Stimulated activated effector memory CD8-positive, alpha-beta T cell treated with anti-CD3 and anti-CD28 coated beads, Interleukin-12 subunit alpha, Interleukin-12 subunit beta, amount 100 ng/mL, for 72 hours (primary cell): ENCODE measurements at places on chromosomes 6 and 20.

- no peak for DNase-seq
Observed at GRCh38 chr6:27868311-27868710, 43.9 kb downstream of the OR2B2 start.

- no peak for DNase-seq
Observed at GRCh38 chr6:142376800-142377496, 75.1 kb downstream of the ADGRG6 start.

DNA sequence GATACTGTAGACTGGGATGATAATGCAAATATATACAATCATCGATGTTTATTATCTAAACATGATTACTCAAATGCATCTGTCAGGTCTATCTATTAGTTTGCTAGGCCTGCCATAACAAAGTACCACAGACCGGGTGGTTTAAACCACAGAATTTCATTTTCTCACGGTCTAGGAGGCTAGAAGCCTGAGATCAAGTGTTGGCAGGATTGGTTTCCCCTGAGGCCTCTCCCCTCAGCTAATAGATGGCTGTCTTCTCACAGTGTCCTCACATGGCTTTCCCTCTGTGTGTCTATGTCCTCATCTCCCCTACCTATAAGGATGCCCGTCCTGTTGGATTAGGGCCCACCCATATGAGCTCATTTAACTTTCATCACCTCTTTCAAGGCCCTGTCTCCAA is 512.6 kb upstream of the SLC35B3 start:
- no peak for DNase-seq

DNA sequence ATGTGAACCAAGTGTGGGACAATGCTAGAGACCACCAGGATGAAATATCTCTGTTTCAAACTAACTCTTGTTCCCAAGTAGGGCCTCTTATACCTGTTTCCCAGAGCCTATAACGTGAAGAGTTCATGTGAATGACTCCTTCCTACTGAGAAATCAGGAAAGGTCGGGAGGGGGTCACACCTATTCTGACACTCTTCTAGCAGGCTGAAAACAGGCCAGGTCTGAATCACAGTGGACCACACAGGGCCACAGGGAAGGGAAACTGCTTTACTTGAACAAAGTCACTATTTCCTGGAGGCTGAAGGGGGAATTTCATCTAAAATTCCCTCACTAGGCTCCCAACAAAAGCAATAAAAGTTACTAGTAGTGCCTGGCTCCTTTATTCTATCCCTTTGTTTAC is 88.4 kb upstream of the BMP2 start:
- no peak for DNase-seq

GRCh38 chr6:41352396-41352795 is 17.0 kb downstream of the NCR2 start:
- no peak for DNase-seq

GRCh38 chr20:47905628-47906347 is 120.5 kb upstream of the SULF2 start:
- no peak for DNase-seq

GRCh38 chr6:47034421-47034820 is 7.7 kb downstream of the ADGRF1 start:
- DNase-seq: no peak

DNA sequence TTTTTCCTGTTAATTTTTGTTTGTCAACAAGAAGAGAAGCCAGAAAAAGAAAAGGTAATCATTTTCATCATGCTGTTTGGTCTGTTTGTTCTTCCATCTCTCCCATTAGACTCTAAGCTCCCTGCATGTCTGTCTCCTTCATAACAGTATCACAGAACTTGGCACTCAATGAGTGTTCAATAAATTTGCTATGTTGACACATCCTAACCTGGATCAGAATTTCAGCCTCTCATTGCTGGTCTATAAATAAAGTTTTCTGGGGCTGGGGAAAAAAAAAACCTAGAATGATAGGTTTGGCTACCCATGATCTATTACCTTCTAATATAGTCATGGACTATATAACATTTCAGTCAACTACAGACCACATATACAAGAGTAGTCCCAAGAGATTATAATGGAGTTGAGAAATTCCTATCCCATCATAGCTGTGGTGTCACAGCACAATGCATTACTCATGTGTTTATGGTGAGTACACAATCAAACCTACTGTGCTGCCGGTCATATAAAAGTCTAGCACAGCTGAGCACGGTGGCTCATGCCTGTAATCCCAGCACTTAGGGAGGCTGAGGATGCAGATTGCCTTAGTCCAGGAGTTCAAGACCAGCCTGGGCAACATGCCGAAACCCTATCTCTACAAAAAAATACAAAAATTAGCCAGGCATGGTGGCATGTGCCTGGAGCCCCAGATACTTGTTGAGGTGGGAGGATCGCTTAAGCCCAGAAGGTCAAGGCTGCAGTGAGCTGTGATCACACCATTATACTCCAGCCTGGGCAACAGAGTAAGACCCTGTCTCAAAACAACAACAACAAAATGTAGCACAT is 5.9 kb downstream of the NUDT3 start:
- DNase-seq: no peak

DNA sequence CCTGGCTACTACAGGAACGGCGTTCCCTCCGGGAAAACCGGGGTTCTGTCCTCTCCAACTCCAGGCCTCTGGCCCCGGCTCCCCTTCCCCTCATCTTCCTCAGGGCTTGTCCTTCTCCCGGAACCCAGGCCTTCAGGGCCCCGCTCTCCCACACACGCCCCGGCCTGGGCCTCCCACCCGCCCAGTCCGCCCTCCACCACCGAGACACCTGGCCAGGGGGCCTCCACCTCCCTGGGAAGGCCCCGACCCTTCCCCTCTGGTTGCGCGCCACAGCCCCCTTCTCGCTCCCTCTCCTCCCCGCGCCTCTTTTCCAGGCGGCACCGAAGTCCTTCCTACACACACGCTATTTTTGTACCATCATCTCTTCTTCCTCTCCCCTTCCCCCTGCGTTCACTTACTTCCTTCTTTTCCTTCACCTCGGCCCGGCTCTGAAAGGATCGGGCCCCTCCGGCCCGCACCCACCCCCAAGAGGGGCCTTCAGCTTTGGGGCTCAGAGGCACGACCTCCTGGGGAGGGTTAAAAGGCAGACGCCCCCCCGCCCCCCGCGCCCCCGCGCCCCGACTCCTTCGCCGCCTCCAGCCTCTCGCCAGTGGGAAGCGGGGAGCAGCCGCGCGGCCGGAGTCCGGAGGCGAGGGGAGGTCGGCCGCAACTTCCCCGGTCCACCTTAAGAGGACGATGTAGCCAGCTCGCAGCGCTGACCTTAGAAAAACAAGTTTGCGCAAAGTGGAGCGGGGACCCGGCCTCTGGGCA is 1.3 kb upstream of the SIRPA start:
- no peak for DNase-seq

DNA sequence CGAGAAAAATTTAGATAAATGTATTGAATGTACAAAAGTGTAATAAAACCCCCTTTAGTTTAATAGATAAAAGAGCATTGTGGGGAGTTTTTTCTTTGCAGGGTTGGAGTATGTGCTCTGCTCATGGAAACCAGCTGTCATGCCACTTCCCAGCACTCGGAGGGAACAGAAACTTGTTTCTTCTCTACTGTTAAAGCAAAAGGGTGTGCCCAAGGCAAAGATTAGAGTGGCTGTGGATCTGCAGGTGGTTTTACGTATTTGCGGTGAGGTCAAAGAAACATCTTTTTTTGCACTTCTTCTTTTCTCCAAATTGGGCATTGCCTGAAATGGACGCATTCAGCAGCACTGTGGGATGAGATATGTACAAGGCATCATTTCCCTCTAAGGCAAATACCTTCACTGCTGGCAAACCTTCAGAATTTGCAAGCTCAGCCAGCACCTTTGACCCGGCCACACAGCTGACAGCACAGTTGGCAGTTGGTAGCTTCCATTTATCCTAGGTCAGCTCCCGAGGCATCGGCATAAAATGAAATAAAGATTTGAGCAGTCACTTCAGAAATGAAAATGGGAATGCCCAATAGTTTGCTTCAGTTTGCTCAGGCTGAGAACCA is 178.4 kb upstream of the EYA4 start:
- no peak for DNase-seq

DNA sequence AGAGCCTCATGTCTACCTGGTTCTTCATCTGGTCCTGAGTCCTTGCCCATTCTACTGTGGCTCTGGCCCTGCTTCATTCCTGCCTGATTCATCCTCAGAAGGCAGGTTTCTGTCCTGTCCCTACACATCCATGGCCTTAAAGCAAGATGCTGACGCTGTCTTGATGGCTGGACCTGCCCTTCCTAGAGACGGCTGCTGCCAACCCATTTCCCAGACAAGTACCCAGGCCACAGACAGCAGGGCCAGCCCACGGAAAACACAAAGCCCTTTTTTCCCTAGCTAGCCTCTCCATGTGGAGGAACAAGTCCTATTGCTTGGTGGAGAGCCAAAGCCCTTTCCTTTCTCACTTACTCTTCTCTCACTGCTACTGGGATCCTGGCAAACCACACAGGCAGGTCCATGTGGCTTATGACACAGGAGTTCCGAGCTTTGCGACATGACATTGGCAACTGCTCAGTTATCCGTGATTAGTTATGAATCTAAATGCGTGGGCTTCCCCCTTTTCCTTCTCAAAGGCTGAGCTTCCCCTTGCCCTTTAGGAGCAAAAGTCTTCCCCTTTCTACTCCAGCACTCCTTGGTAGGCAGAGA is 72.9 kb downstream of the SLC22A3 start:
- no peak for DNase-seq

GRCh38 chr6:73691512-73691911 is 4.5 kb upstream of the CD109 start:
- DNase-seq: no peak

DNA sequence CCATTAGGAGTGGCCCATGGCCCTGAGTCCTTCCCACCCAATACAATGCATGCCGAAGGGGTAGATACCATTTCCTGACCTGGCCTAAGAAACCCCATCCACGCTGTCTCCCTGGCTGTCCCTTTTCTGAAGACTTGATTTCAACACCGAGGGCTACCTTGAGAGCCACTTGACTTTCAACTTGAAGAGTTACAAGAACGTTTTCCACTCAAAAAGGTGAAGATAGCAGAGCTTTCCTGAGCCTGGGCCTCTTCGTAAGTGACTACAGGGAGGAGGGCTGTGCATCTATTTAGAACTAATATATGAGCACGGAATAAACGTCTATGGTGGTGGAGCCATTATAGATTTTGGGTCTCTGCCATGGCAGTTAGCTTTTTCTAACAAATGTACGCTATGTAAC is 14.4 kb upstream of the PPP1R14C start:
- DNase-seq: no peak

- DNase-seq: no peak
Observed at GRCh38 chr6:14280006-14280510, 162.5 kb downstream of the CD83 start.

GRCh38 chr6:56450882-56451739 is 191.6 kb downstream of the DST start:
- no peak for DNase-seq

- peak; percentile 63 for DNase-seq
Observed at GRCh38 chr6:99603421-99604165, 3.0 kb upstream of the PRDM13 start.

GRCh38 chr6:35360349-35361138 is 18.2 kb downstream of the PPARD start:
- no peak for DNase-seq

GRCh38 chr6:503610-504362 is 112.2 kb downstream of the IRF4 start:
- DNase-seq: no peak

- no peak for DNase-seq
Observed at GRCh38 chr20:1636621-1637020, 16.8 kb upstream of the SIRPB1 start.

DNA sequence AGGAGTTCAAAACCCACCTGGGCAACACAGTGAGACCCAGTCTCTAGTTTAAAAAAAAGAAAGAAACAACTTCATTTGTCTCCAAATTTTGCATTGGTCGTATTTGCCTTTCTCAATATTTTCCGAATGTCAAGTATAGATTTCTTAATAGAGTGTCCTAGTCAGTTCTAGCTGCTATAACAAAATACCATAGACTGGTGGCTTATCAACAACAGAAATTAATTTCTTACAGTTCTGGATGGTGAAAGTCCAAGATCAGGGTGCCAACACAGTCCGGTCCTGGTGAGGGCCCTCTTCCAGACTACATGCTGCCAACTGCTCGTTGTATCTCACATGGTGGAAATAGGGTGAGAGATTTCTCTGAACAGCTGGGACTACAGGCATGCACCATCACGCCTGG is 34.0 kb downstream of the NQO2 start:
- DNase-seq: peak; percentile 22

GRCh38 chr6:134453792-134454510 is 136.0 kb upstream of the SGK1 start:
- no peak for DNase-seq

GRCh38 chr6:41013466-41014153 is 25.4 kb downstream of the UNC5CL start:
- DNase-seq: no peak

DNA sequence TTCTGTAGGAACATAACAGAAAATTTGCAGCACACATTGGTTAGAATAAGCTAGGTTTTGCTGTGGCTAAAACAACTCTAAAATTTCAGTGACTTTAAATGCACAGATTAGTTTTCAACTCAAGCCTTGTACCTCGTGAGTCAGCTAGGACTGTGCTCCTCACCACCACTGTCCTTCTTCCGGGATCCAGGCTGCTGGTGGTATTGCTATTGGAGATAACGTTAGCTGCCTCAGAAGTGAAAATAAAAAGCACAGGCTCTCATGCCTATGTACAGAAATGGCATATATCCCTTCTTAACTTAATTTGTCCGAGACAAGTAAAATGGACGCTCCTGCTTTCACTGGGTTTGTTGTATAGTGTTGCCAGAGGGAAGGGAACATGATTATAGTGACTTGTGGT is 931.1 kb upstream of the EYS start:
- no peak for DNase-seq

GRCh38 chr20:699811-700338 is 24.3 kb upstream of the SCRT2 start:
- DNase-seq: no peak

GRCh38 chr6:167327391-167327790 is 2.5 kb downstream of the TTLL2 start:
- DNase-seq: no peak
